ENCODE measurements at places on chromosomes 3 and 15.

GRCh38 chr3:124056846-124057245, 64.9 kb upstream of the ROPN1 start:
- DNase-seq: no peak

GRCh38 chr15:98003996-98004395, 43.5 kb downstream of the ARRDC4 start:
- DNase-seq: no peak

GRCh38 chr15:70539912-70540530, 223.3 kb downstream of the UACA start:
- no peak for DNase-seq

DNA sequence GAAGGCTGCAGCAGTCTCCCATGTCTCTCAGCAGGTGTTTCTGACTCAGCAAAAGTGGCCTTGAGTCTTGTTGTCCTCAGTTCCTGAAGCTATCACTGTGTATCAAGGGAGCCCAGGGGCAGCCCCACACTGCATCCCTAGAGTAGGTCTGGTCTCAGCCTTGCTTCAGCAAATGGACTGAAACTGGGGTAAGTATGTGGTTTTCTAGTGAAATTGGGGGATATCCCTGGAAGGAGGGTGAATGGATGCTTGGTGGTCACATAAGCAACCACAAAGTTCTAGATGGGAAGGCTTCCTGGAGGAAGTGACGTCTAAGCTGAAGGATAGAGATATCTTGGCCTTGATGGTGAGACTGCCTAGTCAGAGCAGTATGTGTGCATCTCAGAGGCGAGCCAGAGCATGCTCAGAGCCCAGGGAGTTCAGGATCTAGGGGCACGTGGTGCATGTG, 38.4 kb downstream of the TMEM158 start:
- peak; percentile 24 for DNase-seq

DNA sequence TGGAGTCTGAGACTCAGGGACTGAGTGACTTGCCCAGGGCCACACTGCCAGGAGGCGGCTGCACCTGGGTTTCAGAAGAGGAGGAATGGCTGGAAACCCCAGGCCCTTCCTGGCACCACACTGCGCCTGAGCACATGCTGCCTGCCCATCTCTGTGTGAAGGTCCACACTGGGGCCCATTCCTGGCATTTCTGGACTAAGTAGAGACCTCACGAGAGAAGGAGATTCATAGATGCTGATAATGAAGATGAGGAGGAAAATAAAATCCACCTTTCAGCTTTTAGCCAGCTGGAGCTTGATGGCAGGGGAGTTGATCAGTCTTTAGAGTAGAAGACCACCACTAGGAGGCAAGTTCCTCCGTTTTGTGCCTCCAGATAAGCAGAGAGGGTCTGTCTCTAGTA, 40.2 kb upstream of the TF start:
- no peak for DNase-seq

GRCh38 chr15:52262364-52262763, 33.2 kb downstream of the MYO5C start:
- no peak for DNase-seq

DNA sequence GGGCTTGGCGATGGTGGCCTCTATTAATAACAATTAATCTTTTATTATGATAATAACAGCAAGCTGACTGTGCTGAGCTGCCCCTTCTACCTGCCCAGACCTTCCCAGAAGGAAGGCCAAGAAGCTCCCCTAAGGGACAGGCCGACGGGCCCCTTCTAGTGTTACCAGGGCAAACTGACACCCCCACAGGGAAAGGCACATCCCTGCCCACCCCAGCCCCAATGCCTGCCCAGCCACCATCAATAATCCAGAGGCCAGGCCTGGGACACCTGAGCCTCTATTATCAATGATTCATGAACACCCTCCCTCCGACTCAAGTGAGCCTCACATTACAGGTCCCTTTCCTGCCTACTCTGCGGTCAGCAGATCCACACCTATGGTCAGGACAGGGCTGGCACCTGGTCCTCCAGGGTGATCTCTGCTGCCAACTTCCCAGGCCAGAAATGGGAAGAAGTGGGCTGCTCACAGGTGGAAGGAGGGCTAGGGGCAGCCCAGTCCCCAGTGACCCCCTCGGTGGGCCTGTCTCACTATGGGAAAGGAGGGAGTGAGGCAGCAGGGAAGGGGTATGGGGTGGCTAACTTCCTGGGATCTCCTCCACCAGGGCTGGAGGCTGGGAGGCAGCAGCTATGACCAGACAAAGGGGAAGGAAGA, 1.8 kb downstream of the TWF2 start:
- DNase-seq: no peak

GRCh38 chr15:36358523-36358922, 220.9 kb upstream of the CDIN1 start:
- no peak for DNase-seq

DNA sequence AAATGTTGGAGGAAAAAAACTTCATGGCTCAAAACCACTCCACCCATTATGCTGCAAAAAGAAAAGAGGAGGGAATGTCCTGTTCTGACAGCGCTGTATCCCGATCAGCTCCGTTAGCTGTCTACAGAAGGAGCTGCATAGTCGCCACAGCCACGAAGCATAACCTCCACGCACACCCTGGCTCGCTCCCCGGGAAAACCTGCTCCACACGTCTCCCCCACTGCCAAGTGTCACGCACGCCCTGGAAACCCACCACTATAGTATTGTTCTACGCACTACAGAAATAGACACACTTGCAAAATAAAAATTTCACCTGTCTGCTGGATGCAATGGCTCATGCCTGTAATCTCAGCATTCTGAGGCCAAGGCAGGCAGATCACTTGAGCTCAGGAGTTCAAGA, 55.8 kb downstream of the TBC1D2B start:
- no peak for DNase-seq

GRCh38 chr15:92621972-92622533, 33.5 kb downstream of the FAM174B start:
- DNase-seq: no peak

DNA sequence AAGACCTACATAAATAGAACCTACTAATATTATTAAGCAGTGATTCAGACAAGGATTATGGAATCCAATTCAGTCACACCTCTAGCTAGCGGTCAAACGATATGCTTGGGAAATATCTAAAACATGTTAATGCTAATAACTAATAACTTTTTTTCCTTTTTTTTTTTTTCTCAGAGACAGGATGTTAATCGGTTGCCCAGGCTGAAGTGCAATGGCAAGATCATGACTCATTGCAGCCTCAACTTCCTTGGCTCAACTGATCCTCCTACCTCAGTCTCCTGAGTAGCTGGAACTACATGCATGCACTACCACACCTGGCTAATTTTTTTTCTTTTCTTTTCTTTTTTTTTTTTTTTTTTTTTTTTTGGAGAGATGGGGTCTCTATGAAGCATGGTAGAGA, 124.1 kb downstream of the NR2E3 start:
- no peak for DNase-seq

DNA sequence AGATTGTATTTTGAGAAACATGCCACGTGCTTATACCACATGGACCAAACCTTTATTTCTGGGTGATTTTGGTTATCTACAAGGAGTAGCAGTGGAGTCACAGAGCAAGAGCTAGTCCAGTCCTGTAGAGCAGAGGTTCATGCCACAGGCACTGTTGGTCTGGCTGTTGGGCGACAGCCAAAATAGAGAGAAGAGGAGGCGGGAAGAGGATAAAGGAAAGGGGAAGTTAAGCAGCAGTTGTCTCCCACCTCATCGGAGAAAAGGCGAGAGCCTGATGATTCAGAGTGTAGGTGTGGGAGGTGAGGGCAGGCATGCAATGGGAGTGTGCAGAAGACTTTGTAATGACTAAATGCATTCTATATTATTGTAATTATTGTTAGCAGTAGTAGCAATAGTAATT, 237.5 kb upstream of the ROPN1 start:
- DNase-seq: no peak

GRCh38 chr3:187753516-187753915, 8.2 kb upstream of the BCL6 start:
- no peak for DNase-seq

DNA sequence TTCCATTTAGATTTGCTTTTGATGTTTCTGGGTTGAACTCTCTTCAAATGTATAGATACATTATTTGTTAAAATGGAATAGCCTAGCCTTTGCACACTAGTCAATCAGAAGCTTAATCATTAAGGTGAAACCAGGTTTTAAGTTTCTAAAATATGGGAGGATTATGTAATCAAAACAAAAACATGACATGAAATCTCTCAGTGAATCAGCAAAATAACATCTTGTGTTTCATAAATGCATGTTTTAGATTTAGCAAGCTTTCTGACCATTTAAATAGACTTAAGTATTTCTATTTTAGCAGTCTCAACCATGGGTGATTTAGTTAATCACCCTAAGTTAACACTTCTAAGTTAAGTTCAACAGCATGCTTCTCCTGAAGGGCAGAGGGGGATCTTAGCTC, 11.3 kb downstream of the GTF2E1 start:
- DNase-seq: no peak

GRCh38 chr3:130354430-130354829, 9.0 kb downstream of the COL6A5 start:
- DNase-seq: no peak

- no peak for DNase-seq
Measured at GRCh38 chr15:34341381-34342212, 1.3 kb downstream of the NOP10 start.

GRCh38 chr15:39887832-39888231, 32.2 kb downstream of the GPR176 start:
- no peak for DNase-seq

DNA sequence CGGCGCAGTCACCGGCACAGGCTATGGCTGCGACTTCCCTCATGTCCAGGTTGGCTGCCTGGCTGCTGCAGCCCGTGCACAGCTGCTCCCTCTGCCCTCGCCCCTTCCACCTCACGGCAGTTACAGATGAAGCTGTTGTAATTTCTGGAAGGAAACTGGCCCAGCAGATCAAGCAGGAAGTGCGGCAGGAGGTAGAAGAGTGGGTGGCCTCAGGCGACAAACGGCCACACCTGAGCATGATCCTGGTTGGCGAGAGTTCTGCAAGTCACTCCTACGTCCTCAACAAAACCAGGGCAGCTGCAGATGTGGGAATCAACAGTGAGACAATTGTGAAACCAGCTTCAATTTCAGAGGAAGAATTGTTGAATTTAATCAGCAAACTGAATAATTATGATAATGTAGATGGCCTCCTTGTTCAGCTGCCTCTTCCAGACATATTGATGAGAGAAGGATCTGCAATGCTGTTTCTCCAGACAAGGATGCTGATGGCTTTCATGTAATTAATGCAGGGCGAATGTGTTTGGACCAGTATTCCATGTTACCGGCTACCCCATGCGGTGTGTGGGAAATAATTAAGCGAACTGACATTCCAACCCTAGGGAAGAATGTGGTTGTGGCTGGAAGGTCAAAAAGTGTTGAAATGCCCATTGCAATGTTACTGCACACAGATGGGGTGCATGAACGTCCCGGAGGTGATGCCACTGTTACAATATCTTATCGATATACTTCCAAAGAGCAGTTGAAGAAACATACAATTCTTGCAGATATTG, 13.2 kb upstream of the GNB4 start:
- DNase-seq: no peak

- DNase-seq: no peak
Measured at GRCh38 chr15:66433726-66434125, 47.0 kb downstream of the MAP2K1 start.

- no peak for DNase-seq
Measured at GRCh38 chr3:124258057-124258500, 266.2 kb upstream of the ROPN1 start.

- no peak for DNase-seq
Measured at GRCh38 chr15:28937271-28937670, 51.5 kb downstream of the APBA2 start.

- DNase-seq: no peak
Measured at GRCh38 chr3:35596335-35596995, 42.9 kb upstream of the ARPP21 start.

Data from WERI-Rb-1 (cell line).